ENCODE measurements at places on chromosomes 5 and 9.

GRCh38 chr5:122304471-122305215 is 7.4 kb upstream of the SNCAIP start:
- no peak for DNase-seq

DNA sequence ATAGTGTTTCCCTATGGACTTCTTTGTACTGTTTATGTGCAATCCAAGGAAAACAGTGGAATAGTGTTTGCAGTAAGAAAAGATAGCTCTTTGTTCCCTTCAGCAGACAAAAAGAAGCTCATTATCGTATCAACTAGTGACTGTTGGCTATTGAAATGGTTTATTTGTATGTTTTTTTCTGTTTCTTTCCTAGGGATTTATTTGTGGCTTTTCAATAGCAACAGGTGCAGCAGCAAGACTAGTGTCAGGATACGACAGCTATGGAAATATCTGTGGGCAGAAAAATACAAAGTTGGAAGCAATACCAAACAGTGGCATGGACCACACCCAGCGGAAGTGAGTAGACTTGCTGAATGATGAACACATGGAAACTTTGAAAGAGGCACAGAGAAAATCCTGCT is 65.1 kb downstream of the SLC44A1 start:
- no peak for DNase-seq

GRCh38 chr5:171578049-171578828 is 158.8 kb downstream of the FGF18 start:
- DNase-seq, result no peak

DNA sequence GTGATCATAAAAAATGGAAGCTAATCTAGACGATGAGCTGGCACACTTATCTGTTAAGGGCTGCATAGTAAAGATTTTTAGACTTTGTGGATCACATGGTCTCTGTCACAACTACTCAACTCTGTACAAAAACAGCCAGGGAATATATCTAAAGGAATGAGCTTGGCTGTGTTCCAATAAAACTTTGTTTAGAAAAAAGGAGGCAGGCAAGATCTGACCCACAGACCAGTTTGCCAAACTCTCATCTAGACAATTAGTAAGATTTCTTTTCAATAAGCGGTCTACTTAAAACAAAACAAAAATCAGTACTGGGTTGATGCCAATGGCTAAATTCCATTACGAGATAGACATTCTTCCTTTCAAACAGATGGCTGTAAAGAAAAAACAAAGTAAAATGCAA is 53.0 kb upstream of the RETREG1 start:
- DNase-seq, result no peak

- no peak for DNase-seq
Measured at GRCh38 chr9:87578625-87579024, 81.0 kb downstream of the DAPK1 start.

- no peak for DNase-seq
Measured at GRCh38 chr5:54206580-54207229, 103.7 kb downstream of the ARL15 start.

DNA sequence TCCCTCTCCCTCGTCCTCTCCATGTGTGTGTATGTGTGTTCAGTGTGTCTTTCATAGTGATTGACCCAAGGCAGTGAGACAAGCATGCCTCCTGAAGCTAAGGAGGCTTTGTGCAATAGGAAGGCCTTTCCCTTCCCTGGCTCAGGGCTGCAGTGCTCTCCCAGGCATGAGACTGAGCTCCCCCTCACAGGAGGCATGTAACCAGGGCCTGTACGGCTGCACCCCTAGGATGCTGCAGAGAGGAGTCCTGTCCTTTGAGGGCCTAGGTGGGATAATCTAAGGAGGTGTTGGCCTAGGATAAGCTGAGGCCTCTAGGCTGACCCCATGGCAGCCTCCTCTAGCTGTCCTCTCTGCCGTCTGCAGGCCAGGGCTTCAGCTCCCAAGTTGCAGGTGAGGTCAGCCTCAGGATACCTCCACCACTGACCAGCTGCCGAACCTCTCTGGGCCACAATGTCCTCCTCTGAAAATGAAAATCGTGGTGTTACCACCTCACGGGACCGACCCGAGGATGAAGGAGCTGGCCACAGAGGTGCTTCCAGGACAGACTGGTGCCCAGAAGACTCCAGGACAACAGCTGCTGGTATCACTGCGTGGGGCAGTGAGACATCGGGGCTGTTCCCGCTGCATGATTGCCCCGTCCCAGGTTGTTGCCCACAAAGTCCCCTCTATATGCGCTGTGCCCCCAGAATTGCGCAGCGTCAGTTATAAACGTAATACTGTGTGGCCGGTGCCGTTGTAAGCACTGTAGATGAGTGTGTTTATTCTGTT is 129.6 kb downstream of the BARX1 start:
- no peak for DNase-seq

DNA sequence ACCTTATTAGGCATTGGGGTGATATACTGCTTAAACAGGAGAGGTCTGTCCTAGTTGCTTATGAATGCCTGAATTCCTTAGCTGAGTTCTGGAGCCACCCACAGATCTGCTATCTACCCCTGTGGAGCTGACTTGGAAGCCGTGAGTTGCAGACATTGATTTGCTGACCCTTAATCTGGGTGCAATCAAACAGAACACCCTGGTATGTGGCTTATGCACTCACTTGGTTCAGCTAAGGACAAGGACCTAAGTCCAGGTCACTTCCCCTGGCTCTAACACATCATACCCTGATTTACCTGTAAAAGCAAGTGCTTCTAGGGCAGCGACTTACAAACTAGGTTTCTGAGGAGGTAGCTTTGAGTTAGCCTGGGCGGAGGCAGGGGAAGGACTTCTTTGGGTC is 41.6 kb upstream of the TLR4 start:
- DNase-seq, result no peak

DNA sequence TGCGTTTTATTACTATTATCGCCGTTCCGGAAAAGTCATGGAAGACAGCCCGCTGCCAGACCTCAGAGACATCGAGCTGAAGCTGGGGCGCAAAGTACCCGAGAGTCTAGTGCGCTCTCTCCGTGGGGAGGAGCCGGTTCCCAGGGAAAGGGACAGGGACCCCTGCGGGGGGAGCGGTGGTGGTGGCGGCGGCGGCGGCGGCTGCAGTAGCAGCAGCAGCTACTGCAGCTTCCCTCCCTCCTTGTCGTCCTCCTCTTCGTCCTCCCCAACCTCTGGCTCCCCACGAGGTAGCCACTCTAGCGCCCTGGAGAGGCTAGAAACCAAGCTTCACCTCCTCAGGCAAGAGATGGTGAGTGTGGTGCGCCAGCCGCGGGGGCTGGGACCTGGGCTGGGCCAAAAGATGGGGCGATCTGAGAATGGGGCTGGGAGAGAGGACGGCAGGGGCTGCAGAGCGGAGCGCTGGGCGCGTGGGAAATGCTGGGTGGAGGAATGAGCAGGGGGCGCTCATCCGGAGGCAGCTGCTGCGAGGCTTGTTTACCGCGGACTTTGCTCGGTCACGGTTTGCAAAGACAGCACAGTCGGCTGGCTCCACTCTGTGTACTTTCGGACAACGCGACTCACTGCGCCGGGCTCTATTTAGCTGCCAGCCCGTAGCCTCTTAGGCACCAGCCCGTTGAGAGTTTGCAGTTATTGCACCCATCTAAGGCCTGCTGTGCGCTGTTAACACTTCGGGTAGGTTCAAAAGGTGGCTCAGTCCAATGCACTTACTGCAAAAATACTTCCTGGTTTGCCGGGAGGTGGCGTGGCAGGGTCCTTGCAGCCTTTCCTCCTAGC is 1.1 kb downstream of the LURAP1L start:
- peak; percentile 1 for DNase-seq

Data from activated CD4-positive, alpha-beta T cell treated with anti-CD3 and anti-CD28 coated beads, Interleukin-2, Interleukin-4, amounts not matched to agents 100 ng/mL and 50 ng/mL, durations not matched to agents 16 hours and 8 hours (primary cell).